ENCODE measurements at places on chromosomes 5 and 9.

DNA sequence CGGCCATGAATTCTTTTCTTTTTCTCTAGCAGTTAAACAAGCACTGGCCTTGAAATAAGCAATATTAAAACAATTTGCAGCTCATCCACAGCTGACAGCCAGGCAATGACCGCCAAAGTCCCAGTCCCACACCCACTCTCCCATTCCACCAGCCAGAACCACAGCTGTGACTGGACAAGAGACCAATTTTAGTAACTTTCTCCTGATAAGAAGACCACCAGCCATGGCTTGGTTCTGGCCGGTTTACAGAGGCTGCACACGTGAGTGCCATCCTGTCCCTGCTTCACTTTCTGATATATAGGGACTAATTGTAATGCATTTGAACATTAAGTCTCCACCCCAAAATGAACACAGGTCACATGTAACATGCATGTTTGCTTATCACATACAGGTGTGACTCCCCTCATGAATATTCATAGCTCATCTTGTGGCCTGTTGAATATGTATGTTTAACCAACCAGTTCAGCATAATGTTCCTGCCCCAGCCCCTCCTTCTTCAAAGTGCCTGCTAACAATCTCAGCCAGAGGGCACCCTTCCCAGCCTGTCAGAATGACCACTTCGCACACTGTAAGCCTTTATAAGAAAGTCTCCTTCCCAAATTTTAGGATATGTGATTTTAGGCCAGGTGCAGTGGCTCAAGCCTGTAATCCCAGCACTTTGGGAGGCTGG is 23.9 kb upstream of the FANCC start:
- DNase-seq: no peak

DNA sequence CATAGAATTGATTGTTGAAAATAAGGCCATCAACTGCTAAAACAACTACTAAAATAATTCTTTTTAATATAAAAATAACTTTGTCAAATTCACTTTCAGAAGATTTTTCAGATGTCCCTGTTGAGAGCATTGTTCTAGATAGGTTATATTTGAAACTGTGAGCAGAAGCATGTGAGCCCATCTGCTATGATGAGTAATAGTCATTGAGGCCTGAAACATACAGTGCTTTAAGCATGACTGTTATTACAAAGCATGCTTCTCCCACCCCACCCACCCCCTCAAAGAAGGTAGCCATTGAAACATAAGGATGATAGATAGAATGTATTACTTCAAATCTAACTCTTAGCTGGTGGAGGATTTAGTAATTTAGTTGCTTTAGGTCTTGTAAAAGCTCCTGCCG is 86.0 kb downstream of the UHRF2 start:
- DNase-seq: peak; percentile 24

GRCh38 chr5:75653521-75653920 is 42.3 kb downstream of the ANKDD1B start:
- no peak for DNase-seq

- DNase-seq: no peak
These were observed 6.0 kb upstream of the PRRT1B start for GRCh38 chr9:131539223-131539923.

DNA sequence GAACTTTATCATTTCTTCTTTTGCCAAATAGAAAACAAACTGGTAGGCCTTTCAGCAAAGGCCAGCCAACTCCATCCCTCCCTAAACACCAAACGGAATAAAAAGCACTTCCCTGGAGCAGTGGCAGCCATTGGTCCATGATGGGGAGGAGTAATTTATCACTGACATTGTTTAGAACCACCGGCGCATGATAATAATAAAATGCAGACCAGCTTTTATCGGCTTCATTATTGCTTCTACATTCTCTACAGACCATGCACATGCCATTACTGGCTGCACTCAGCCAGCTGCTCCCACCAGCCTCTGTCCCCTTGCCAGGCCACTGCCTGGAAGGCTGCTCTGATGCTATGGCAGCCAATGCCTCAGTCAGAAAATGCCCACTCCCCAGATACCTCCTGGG is 45.9 kb downstream of the ABCA1 start:
- DNase-seq: no peak

- DNase-seq: peak; percentile 71
These were observed 135.6 kb upstream of the PPP1R26 start for GRCh38 chr9:135343837-135344522.
